ENCODE measurements at places on chromosomes 6 and 20.

DNA sequence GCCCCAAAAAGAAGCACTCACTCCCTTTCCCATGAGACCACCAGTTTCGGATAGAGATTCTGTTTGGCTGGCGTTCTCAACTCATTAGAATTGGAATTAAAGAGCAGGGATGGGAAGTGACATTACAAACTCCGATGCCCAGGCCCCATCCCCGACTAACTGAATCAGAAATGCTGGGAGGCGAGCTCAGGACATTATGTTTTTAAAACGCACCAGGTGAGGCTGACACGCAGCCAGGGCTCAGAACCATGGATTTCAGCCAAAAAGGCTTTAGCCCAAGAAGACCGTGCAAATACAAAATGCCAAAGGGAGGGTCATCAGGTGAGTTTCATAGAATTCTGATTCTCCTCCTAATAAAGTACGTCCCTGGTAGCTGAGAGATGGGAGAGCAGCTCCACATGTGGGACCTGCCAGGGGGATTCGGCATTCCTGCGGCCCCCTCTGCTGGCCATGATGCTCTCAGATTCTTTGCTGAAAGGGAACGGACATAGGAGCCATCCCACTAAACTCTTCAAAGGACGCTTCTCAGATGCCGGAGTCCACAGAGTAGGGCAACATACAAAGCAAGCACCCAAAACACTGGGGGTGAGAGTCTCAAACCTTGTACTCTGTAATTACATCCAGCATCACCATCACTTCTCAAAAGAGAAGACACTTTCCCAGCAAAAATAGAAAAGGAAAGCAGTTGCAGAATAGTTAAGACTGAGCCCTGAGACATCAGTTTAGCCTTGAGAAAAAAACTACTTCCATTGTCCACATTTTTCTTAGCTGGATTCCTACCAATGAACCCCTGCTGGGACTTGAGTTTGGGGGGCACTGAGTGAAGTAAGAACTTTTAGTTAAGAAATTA lies 205.2 kb downstream of the BMP7 start:
- DNase-seq: no peak

- no peak for DNase-seq
Measured at GRCh38 chr6:107264357-107264840, 149.1 kb upstream of the BEND3 start.

- no peak for DNase-seq
Measured at GRCh38 chr20:31764641-31765305, 25.7 kb downstream of the TPX2 start.

DNA sequence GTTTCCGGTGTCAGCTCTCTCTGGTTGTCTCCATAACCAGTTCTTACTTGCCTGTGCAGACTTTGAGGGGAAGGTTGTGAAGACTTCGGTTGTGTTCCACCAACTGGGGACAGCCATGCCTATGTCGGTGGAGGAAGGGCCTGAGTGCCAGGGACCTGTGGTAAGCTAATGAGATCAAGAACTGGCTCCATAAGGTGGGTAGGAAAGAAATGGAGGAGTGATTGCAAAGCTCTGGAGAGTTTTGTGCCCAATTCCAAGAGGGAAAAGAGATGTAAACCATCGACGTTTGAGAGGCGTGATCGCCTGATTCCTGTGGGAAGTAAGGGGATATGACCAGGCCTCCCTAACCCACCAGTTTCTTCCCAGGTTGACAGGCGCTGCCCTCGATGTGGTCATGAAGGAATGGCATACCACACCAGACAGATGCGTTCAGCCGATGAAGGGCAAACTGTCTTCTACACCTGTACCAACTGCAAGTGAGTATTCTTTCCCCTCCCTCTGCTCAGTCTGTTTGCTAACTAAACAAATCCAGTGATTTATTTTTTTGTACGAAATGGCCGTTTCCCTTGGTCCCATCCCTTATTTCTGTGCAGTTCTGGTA lies 893 bp downstream of the POLR1H start:
- DNase-seq: no peak

DNA sequence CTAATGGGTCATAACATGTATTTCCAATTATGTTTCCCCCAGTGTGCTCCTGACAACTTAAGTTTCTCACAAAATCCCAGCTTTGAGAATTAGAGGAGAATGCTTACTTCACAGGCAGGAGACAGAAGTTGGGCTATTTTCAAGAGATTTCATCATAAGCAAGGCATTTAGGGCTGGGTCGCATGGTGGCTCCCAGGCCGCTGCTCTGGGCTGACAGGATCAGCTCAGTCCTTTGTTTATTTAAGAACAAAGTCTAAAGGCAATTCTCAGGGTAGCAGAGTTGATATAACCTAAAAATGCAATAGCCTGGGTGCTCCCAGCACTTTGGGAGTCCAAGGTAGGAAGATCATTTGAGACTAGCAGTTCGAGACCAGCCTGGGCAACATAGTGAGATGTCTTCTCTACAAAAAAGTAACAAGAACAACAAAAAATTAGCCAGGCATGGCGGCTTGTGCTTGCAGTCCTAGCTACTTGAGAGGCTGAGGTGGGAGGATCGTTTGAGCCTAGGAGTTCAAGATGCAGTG lies 10.9 kb downstream of the FOXQ1 start:
- no peak for DNase-seq

DNA sequence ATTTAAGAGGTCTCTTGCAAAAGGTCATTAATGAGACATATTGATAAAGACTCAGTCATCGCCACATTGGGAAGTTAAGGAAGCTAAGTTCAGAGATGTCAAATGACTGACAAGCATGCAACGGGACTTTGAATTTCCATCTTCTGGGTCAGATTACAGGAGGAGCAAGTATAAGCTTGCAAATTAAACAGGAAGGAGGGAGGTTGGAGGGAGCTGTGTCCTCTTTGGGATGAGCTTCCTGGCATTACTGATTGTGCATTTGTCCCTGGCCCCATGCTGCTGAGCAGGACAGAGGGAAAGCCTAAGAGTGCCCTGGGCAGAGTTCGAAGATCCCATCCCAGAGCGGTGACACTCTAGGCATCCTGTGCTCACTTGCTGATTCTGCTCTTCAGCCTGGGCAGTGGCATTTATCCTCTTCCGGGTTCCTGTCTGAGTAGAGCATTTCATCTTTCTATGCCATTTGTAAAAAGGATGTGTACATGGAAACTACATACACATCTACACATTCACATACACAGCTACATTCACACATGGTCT lies 40.5 kb downstream of the SLC22A1 start:
- no peak for DNase-seq

GRCh38 chr20:5949943-5950270 lies 426 bp downstream of the TRMT6 start:
- no peak for DNase-seq

- no peak for DNase-seq
Measured at GRCh38 chr6:167904791-167905190, 78.1 kb downstream of the AFDN start.

DNA sequence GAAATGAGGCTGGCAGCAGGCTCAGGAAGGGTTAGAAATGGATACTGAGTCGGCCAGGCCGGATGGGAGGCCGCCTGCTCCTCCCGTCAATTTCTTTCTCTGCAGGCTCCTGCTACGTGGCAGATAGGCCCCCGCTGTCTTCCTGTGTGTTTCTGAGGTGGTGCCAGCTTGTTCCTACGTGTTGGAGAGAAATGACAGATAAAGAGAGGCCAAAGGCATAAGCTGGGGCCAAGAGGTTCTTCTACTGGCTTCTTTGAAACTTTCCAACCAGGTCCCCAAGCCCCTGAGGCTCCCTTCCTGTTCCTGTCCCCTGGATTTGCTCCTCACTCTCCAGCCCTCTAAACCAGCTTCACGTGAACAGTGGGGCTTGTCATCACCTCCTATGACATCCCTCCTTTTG lies 76.8 kb downstream of the TCP11 start:
- DNase-seq: no peak

- DNase-seq: no peak
Measured at GRCh38 chr6:123967905-123968304, 164.2 kb downstream of the NKAIN2 start.

Data from stimulated activated CD8-positive, alpha-beta memory T cell treated with anti-CD3 and anti-CD28 coated beads, Interleukin-15, amount 100 ng/mL, for 48 hours (primary cell).